H54 (cell line): ENCODE measurements at places on chromosomes 11 and 22.

GRCh38 chr11:33344611-33345010 is 87.4 kb downstream of the HIPK3 start:
- DNase-seq: no peak

GRCh38 chr22:49566141-49566541 is 261.5 kb downstream of the BRD1 start:
- no peak for DNase-seq

GRCh38 chr11:12160680-12161079 is 50.3 kb downstream of the MICAL2 start:
- DNase-seq: no peak

- DNase-seq: no peak
Measured at GRCh38 chr22:20436307-20436767, 1.3 kb downstream of the SCARF2 start.

- DNase-seq: no peak
Measured at GRCh38 chr11:86442827-86443226, 68.1 kb downstream of the CCDC81 start.

- no peak for DNase-seq
Measured at GRCh38 chr11:30478923-30479322, 107.2 kb downstream of the MPPED2 start.

GRCh38 chr22:17217179-17217578 is 2.1 kb downstream of the ADA2 start:
- no peak for DNase-seq

DNA sequence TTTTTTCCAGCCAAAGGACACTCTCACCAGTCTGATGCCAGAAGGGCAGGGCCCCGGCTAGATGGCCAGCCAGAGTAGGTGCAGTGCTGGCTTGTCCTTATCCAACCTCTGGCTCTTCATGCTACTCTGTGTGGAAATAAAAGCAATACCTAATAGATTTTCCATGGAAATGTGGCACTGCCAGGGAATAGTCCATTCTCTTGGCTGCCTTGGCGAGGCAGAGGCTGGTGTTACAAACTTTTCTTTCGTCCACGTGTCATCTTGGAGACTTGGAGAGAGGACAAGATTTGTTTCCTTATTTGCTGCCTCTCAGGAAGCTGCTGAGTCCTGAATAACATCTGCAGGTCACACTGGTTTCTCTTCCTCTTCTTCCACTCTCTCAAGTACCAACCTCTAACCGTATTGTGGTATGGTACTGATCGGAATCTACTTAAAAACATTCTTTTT is 17.2 kb upstream of the C1QTNF4 start:
- DNase-seq: no peak

DNA sequence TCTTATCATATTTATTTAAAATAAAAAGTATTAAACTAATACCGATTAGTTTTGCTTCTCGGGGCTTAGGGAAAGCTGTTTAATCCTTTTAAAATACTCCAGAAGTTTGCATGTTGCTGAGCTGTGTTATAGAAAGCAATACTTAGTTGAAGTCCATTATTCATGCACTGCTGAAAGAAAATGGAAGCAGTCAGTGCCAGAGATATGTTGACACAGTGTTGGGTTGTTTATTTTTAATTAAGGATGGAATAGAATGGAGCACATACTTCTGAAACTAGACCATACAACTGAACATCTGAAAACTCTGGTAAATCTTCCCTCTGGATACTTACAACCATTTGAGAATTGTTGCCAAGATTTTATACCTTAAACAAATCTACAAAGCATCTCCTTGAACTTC is 282.7 kb upstream of the CCDC179 start:
- DNase-seq: no peak

DNA sequence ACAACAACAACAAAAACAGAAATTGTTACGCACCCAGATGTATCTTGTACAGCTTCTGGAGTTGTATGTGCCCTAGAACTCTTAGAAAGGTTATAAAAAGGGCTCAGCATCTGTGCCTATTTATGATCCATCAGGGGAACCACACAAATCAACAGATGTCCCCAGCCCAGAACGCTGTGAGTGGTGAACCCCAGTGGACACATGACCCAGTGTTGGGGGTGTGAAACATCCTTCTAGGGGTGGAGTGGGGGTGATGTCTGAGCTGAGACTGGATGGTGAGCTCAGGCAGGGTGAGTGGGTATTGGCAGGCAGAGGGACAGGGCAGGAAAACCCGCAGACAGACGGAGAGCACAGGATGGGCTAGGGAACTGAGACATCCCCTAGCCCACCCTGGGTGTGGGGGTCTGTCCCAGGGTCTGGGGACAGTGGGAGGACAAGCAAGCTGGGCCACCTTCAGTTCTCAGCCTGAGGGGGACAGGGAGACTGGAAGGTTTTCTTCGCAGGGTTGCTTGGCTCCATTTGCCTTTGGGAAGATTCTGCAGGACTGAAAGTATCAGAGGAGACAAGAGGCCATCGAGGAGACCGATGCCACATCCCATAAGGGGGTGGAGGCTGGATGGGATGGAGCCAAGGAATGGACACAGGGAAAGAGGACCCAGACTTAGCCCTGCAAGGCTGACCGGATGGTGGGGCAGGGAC is 5.8 kb upstream of the EMID1 start:
- DNase-seq: no peak

GRCh38 chr11:12238420-12238819 is 128.0 kb downstream of the MICAL2 start:
- no peak for DNase-seq

DNA sequence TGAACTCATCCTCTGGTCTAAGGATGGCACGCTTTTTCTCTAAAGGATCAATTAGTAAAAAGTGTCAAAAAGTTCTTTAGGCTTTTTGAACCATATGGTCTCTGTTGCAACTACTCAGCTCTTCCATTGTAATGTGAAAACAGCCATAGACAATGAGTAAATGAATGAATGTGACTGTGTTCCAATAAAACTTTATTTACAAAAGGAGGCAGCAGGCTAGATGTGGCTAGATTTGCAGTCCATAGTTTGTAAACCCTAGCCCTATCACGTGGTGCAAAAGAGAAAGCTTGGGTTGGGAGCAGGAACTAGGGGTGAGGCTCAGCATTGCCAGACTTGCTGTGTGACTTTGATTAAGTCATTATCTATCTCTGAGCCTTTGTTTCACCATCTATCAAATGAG is 5.4 kb upstream of the NPAS4 start:
- DNase-seq: no peak

- DNase-seq: no peak
Measured at GRCh38 chr11:95650276-95650675, 139.3 kb downstream of the FAM76B start.
